ENCODE measurements at places on chromosomes 1 and 21.

DNA sequence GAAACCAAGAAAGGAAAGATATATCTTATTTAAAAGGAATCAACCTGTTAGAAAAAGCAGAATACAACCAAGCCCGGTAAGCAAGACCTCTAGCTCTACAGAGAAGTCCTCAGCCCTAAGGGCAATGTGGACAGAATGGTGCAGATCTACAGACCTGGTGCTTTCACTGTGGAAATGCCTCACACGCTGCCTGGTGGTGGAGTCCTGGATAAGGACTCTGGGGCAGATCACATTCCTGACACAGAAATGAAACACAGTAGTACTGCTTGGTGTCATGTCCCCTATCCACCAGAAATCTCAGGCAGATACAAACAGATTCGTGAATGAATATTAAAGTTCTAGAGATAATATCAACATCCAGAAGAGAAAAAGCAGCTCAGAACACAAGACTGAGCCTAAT is 6.8 kb downstream of the CNN3 start:
- DNase-seq = no peak

GRCh38 chr21:33273044-33273443 is 6.9 kb downstream of the IL10RB start:
- DNase-seq = no peak

- no peak for DNase-seq
Measured at GRCh38 chr1:219149009-219149577, 24.6 kb upstream of the LYPLAL1 start.

DNA sequence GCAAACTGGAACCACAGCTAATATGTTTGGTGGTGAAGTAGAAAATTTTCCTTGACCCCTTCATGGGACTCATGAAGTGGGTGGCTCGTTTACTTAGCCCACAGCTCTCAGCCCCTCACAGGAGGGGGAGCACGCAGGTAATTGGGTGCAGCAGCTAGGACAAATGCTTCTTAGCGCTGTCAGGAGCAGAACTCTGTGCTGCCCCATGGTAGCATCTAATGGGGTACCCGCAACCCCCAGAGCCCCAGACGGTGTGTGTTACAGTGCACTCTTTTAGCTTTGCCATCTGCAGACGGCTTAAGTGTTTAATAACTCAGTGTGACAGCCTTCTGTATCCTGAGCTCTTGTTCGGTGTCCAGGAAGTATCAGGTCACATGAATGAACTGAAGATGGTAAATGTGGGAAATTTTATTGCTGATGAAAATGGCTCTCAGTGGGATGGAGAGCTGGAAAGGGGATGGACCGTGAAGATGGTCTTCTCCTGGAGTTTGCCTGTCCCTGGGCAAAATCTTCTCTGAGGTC is 189.6 kb upstream of the ZRANB2 start:
- no peak for DNase-seq

DNA sequence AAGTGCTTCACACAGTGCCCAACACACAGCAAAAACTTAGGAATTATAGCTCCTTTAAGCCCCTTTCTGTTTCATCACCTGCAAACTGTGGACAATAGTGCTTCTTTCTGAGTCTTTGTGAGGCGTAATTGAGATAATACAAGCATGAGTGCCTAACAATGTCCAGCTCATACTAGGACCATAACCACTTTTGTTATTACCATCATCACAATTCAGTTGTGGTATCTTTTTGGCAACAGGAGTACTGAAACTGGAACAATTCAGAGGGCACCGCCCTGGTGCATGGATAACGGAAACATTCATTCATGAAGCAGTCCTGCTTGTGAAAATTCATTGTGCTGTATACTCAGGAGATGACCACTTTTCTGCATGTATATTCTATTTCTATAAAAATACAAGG is 18.2 kb downstream of the DNAJC11 start:
- DNase-seq = no peak

- no peak for DNase-seq
Measured at GRCh38 chr1:43008115-43009060, 49.7 kb upstream of the SLC2A1 start.

DNA sequence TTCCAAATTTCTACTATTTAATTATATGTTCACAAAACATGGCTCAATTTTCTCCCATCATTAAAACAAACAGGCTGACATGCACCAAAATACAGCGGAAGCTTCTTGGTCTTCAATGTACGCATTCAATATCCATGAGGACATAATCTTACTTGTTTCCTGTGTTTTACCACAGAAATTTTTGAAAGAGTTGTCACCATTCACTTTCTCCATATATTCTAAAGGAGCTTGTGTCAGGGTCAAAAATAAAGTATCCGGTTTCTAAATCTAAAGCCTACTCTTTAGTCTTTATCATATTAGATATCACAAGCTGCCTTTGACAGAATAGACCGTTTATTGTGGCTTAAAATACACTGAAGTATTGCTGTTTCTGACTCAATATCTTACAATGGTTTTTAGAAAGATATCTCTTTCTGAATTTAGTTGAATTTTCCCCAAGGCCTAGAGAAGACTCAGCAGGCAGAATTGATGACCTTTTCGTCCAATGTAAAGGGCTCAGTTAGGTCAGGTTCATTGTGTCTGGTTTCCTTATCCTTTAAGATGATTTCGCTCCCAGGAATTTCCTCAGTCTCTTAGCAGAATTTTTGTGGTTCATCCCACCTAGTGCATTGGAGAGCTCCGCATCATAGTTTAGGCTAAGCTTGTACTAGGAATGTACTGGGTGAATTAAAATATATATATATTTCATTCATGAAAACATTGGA is 717.2 kb downstream of the NCAM2 start:
- no peak for DNase-seq

GRCh38 chr1:113941245-113941559 is 12.1 kb downstream of the HIPK1 start:
- no peak for DNase-seq

- DNase-seq = no peak
Measured at GRCh38 chr1:1136547-1137230, 20.8 kb upstream of the C1orf159 start.

- DNase-seq = no peak
Measured at GRCh38 chr1:232218955-232219865, 410.7 kb downstream of the SIPA1L2 start.

DNA sequence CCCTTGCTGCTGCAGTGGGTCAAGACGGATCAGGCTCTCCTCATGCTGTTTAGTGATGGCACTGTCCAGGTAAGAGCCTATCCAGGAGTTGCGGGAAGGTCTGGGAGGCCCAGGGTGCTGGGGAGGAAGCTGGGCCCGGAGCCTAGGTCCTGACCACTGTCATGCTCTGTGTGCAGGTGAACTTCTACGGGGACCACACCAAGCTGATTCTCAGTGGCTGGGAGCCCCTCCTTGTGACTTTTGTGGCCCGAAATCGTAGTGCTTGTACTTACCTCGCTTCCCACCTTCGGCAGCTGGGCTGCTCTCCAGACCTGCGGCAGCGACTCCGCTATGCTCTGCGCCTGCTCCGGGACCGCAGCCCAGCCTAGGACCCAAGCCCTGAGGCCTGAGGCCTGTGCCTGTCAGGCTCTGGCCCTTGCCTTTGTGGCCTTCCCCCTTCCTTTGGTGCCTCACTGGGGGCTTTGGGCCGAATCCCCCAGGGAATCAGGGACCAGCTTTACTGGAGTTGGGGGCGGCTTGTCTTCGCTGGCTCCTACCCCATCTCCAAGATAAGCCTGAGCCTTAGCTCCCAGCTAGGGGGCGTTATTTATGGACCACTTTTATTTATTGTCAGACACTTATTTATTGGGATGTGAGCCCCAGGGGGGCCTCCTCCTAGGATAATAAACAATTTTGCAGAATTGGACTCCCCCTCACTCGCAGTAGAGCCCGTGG is 1.7 kb downstream of the DYNLT4 start:
- DNase-seq = no peak

- DNase-seq = no peak
Measured at GRCh38 chr1:8649027-8649426, 168.4 kb downstream of the RERE start.

DNA sequence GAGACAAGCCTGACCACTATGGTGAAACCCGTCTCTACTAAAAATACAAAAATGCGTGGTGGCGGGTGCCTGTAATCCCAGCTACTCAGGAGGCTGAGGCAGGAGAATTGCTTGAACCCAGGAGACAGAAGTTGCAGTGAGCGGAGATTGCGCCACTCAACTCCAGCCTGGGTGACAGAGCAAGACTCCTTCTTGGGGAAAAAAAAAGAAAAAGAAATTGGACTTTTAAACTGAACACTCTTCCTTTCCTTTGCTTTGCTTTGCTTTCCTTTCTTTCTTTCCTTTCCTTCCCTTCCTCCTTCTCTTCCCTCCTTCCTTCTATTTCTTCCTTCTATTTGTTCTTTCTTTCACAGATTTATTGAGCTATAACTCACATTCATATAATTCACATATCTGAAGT is 43.3 kb upstream of the PUM1 start:
- no peak for DNase-seq

- DNase-seq = no peak
Measured at GRCh38 chr1:42529724-42530181, 66.7 kb downstream of the CCDC30 start.

GRCh38 chr1:183585038-183585437 is 5.2 kb downstream of the NCF2 start:
- DNase-seq = no peak

DNA sequence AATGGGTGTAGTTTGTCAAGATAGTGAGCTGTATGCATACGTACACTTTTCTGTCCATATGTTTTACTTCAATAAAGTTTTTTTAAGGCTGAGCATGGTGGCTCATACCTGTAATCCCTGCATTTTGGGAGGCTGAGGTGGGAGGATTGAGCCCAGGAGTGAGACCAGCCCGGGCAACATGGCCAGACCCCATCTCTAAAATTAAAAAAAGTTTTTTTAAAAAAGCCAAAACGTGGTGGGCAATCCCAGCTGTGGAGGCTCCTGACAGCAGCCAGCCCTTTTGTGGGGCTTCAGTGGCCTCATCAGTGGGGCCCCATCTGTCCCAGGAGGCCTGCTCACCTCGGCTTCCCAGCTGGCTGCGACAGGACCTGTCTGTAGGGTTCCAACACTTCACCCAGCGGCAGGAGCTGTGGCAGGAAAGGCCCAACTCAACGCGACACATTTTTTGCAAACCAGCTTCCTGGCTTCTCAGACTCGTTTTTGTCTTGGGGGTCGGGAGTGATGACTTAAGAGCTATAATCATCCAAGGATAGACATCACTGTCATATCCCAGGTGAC is 56.9 kb upstream of the LBR start:
- DNase-seq = no peak

DNA sequence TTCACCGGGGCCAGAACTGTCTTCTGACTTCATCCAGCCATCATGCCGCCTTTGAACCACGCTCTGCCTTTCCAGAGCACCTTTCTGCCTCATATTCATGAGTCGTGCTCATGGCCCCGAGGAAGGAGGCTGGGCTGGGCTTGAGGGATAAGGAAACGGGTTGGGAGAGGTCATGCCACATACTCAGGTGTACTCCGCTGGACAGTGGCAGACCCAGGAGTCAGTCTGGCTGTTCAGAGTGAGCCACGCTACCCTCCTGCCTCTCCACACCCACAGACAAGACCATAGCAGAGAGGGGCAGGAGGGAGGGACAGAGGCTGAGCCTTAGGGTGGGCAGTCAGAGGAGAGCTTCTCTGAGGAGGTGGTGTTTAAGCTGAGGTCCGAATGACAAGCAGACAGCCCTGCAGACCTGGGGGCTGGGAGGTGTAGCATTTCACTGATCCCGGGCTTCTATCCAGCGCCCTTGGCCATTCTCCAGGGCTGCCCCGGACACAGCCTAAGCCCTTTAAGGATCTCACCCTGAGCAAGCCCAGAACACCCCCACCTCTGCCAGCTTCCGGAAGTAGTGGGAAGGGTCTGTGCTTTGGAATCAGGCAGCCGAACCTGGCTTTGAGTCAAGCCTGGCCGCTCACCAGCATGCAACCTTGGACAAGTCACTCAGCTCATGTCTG is 102.3 kb downstream of the LACTBL1 start:
- DNase-seq = no peak

- DNase-seq = no peak
Measured at GRCh38 chr21:33490991-33491372, 534 bp downstream of the DNAJC28 start.

- no peak for DNase-seq
Measured at GRCh38 chr1:177922209-177922608, 47.6 kb downstream of the SEC16B start.

DNA sequence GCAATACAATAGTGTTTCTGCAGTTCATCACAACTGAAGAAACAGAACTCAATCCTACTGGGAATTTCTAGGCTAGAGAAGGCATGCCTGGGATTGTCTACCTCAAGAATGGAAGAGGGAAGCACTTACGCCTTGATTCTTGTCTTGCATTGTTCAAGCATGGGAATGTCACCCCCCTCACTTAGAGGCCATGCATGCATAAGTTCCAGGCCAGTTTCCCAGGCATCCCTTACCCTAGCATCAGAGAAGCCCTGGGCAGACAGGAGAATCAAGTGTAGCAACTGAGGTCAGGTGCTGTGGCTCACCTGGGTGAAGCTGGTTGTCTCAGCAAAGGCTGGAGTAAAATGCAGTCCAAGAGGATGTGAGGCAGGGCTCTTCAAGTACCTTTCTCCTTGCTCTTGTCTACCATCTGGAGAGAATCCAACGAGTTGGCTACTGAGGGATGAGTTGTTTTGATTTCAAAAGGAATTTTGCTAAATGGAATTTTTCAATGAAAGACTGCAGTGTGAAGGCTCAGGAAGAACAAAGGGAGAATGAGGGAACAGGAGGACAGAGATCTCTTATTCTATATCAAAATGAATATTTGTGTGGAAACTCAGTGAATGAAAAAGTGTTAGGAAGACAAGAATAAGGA is 174.3 kb downstream of the NEK7 start:
- no peak for DNase-seq
